ENCODE measurements at places on chromosomes 2 and 18.

DNA sequence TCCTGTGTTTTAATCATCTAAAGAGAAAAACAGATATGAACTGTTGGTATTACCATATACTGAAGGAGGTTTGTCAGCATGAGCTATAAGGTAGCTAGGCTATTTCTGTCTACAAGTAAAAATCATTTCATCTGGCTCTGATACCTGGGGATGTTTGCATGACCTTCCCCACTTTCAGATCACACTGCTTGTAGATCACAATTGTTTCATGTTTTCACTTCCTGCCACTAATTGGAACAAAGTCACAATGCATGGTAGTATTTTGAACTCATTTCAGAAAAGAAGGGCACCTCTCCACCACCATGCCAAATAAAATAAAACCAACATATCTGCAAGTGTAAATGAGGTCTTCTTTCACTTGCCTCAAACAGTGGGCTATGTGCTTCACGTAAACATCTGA, 37.8 kb downstream of the NYAP2 start:
- no peak for DNase-seq

DNA sequence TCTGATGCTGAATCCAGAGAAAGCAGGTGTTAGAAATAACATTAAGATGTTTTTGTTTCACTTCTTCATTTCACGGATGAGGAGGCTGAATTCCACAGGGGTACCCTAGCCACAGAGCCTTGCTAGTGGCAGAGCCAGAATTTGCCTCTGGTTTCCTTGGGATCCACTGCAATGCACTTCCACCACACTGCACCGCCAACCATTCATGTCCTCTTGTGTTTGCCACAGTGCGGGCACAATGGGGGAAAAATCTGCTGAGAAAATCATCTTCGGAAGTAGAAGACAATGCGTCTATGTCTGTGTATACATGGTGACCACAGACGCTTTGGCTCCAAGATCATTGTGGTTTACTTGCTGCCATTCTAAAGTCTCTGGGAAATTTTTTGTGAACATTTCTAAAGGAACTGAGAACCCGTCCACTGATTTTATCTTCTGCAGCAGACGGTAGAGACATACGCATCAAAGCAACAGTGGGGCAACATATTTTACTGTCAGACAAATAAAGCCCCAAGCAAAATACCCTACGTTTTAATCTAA, 14.9 kb downstream of the ICOS start:
- DNase-seq: no peak

DNA sequence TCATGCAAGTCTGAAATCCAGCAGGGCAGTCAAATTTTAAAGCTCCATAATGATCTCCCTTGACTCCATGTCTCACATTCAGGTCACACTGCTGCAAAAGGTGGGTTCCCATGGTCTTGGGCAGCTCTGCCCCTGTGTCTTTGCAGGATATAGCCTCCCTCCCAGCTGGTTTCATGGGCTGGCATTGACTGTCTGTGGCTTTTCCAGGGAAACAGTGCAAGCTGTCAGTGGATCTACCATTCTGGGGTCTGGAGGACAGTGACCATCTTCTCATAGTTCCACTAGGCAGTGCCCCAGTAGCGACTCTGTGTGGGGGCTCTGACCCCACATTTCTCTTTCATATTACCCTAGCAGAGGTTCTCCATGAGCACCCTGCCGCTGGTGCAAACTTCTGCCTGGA, 220.6 kb upstream of the COPS8 start:
- DNase-seq: no peak

DNA sequence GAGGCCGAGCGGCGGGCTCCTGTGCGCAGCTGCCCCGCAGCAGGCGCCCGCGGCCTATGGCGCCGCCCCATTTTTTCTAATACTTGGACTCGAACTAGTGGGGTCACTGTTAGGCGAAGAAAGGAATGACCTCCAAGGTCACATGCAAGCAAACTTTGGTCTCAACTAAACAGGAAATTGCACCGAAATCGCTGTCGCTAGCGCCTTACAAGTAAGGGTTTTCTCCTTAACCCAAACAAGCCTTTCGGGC, 339 bp downstream of the ACAA2 start:
- DNase-seq: peak; percentile 9

DNA sequence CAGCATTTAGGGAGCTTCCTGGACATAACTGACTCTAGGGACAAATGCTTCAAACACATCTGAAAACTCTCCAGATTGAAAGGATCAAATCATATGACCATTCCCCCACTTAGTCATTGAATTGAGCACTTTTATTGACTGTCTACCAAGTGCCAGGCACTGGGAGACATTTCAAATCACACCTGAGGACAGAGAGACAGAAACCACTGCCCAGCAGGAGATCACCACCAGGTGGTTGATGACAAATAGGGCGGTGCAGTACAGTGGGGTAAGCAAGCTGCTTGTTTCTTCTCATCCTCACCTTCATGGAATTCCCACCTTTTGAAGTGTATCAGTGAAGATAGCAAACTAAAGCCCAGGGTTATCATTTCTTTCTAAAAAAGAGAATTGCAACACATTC, 19.0 kb upstream of the CXCR4 start:
- DNase-seq: no peak

GRCh38 chr2:63121055-63121834, 70.6 kb downstream of the OTX1 start:
- DNase-seq: no peak

- no peak for DNase-seq
Measured at GRCh38 chr18:71887509-71887908, 656.6 kb downstream of the CBLN2 start.

GRCh38 chr2:107107351-107107750, 221.4 kb upstream of the ST6GAL2 start:
- DNase-seq: no peak

- DNase-seq: no peak
Measured at GRCh38 chr18:37545461-37546271, 19.9 kb downstream of the CELF4 start.

GRCh38 chr2:44807201-44808025, 134.1 kb upstream of the SIX3 start:
- DNase-seq: no peak

GRCh38 chr2:141526760-141527159, 604.1 kb downstream of the LRP1B start:
- no peak for DNase-seq

- no peak for DNase-seq
Measured at GRCh38 chr2:11598228-11598731, 64.4 kb downstream of the GREB1 start.

DNA sequence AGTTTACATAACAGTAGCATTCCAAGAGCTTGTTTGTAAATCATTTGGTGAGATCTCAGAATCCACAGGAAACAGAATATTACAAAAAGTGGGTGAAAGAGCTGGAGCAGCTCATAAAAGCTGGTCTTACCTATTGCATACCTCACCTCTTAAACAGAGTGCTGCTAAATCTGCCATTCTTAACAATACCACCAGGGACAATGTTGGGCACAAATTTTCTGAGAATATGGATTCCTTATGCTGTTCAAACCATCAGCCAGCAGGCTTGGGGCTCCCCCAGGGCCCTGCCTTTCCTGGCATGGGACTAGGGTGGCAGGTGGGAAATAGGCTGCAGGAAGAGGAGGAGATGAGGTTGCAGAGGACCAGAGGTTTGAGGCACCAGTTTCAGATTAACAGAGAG, 55.6 kb downstream of the TGFA start:
- DNase-seq: no peak

DNA sequence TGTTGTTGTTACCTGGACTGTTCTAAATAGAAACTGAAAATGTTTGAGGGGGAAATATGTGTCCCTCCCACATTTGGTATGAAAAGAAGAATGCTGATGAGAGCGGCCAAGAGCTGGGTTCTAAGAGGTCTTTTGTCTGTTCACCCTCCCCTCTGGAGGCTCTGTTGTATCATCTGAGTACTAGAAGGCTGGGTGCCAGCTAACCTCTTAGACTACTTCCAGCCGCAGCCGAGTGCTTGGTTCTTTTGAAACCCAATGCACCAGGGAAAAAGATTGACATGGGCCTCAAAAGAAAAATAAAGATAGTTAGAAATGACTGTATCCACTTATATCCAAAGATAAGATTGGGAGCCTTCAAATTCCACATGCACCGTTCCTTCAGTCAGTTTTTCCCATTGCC, 255.9 kb downstream of the TXNL1 start:
- DNase-seq: no peak

- no peak for DNase-seq
Measured at GRCh38 chr2:63257473-63257872, 206.8 kb downstream of the OTX1 start.

DNA sequence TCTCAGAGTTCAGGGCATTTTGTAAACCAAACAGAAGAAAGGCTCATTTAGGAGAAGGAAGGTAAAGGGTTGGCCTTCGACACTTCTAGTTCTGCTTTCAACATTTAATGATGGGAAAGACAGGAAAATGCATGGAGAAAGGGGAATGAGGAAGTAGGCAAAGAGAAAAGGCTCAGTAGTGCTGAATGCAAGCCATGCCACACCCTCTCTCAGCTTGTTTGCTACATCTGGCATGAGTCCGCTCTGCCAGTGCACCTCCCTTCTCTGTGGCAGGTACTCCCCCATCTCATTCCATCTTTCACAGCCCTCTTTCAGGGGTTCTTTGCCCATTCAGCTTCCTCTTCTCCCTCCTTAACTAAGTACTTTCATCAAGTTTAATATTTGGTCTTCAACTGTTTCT, 120.9 kb upstream of the ITGB6 start:
- DNase-seq: no peak

DNA sequence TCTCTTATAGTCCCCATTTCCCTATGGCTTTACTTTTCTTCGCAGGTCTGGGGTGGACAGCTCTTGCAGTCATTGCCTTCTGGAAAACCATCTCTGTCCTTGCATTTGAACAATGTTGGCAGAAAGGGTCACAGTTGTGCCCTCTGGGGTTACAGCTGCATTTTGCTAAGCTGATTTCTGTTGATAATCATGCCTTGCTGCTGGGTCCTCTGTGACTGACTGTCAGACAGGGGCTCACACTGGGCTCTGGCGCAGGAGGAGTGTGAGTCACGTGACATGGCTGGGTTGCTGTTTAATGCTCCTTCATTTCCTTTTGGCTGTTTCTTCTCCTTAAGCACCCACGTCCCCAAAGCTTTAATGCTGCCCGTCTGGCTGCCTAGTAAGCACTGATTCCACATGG, 196.6 kb upstream of the LHCGR start:
- DNase-seq: no peak

DNA sequence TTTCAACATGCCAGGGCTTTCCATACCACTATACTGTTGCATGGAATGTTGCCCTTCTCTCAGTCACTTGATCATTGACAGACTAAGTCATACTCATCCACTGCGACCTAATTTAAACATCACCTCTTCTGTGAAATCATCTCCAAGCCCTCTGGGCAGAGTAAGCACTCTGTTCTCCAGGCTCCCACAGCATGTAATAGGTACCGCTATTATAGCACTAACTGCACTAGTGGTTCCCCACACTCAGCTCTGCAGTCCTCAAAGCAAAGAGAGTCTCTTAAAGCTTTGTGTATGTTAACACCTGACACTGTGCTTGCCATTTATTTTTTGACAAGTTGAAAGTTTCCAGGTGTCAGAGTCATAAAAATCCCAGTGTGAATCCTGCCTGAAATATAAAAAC, 947.2 kb downstream of the ERBB4 start:
- DNase-seq: no peak
